ENCODE measurements at places on chromosomes 2 and 18.

GRCh38 chr2:96887493-96888012, 17.7 kb upstream of the SEMA4C start:
- no peak for DNase-seq

GRCh38 chr2:241841181-241842066, 17.3 kb downstream of the PDCD1 start:
- no peak for DNase-seq

DNA sequence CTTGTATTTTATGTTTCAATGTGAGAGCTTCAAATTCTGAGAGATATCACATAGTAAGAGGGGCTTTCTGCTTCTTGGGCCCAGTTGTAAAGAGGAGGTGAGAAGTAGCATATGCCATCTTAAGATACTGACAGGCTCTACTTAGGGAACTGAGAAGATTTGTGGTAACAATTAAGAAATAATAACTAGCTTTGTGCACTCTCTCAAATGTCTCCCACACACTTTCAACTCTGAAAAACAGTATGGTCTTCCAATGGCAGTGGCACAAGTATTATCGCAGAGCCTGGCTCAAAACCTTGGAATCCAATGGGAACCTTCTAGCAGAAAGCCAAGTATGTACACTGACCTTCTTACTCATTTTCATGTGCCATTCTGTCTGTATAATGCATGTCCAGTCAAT, 80.3 kb upstream of the FAM237A start:
- no peak for DNase-seq

DNA sequence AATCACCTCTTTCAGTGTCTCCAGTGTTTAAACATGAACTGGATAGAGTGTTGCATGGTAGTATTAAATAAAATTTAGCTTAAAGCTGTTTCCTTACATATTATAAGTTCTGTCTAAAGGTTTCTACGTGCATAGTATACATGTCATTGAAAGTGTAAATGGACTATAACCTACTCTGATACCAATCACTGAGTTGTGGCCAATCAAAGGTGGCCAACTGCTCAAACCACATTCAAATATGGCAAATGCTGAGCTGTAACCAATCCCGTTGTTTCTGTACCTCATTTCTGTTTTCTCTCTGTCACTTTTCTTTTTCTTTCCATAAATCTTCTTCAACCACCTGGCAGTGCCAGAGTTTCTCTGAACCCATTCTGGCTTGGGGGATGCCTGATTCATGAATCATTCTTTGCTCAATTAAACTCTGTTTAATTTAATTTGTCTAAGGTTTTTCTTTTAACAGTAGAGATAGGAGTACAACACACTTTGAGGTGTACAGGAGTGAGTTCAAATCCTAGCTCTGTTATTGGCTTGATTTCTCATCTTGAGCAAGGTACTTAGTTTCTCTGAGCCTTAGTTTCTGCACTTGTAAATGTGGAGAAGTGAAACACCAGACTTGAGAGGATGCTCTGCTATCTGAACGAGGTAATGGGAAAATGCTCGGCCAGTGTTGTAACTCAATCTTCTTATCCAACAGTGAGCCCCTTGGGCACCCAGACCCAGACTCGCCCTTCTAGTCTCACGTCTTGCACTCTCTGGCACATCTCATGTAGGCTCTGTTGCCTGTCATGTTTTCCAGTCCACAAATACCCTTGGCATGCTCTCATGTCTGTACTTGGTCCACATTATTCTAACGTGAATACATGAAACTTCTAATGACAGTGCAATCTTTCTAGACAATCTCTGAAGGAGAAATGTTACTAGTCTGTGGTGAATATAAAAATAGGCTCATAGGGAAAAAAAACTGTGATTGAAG, 228.0 kb downstream of the PIK3C3 start:
- DNase-seq = no peak

DNA sequence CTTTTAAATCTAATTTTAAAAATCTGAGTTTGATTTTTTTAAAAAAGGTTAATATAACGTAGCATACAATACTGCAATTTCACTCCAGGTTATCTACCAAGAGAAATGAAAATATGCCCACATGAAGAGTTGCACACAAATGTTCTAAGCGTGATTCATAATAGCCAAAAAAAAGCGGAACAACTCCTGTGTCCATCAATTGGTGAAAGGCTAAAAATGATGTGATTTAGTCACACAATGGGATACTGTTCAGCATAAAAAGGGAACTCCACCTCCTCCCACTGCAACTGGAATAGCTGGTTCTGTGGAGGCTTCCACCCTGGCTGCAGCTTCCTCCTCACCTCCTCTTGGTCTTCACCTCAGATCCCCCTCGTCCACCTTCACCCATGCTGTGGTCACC, 132.8 kb downstream of the PIK3C3 start:
- DNase-seq = no peak

DNA sequence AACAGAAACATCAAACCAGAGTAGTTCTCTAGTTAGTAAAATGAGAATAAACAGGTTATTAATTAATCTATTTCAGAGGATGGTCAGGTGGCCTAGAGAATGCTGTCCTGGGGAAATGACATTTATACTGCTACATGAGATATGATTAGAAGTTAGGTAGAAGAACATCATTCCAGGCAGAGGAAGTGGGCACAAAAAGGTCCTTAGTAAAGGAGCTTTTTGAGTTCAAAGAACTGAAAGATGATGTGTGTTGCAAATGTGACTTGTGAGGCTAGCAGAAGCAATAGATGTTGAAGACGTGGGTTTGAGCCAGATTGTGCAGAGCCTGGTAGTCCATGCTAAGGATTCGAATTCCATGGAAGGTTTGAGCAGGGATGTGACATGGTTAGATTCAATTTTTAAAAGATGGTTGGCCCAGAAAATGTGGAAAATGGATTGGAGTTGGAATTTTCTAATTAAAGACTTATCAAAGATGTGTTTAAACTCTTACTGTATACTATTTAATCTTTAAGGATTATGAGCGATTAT, 34.2 kb downstream of the RAB10 start:
- no peak for DNase-seq

DNA sequence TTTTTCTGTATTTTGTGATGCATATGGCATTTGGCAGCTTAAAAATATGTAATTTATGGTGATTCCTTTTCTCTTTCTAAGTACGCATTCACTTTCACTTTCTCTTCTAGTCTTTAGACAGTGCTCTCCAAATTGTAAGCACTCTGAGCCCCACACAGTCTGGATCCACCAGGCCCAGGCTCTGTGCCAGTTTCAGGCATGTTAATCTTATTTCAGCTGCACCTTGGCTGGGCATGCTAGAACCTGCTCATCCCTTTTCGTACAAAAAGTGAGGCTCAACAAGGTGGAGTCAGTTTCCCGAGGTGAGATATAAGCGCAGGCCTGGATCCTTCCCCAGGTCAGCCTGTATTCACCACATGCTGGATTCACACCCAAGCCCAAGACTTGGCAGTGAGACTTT, 203.9 kb downstream of the MTX2 start:
- DNase-seq = peak; percentile 92

DNA sequence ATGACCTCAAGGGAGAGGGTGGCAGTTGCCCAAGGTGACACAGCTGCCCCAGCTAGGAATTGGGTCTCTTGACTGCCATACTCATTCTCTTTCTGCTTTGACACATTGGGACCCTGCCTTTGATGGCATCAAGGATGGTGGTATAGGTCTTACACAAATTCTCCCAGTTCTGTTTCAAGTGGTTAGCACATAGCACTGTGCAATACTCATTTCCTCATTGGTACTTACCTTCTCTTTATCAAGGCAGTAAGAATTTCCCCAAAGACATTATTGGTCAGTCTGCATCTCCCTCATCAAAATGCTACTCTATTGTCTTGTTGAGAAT, 35.9 kb upstream of the CCDC93 start:
- DNase-seq = no peak

GRCh38 chr2:47655563-47655880, 127.4 kb upstream of the MSH6 start:
- no peak for DNase-seq

GRCh38 chr2:128633501-128633900, 314.8 kb upstream of the HS6ST1 start:
- no peak for DNase-seq

- no peak for DNase-seq
Observed at GRCh38 chr2:229275506-229275905, 4.4 kb upstream of the PID1 start.

GRCh38 chr18:61653823-61654551, 238.8 kb downstream of the RNF152 start:
- DNase-seq = no peak

DNA sequence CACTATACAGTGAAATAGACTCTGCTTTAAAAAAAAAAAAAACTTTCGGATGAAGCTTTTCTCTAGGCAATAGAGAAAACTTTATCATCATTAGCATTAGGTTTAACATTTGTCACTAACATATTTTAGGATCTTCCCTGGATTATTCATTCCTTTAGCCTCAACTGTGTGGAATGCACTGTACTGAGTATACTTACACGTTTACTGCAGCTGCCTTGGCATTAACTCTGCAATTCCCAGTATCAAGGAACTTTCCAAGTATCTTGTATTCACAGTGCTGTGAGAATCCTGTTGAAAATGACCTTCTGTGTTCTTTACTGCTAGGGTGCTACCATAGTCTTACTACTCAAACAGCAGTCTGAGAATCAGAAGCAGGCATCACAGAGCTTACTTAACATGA, 328.2 kb upstream of the COL3A1 start:
- DNase-seq = no peak

GRCh38 chr2:50491541-50492476, 540.1 kb downstream of the NRXN1 start:
- peak; percentile 32 for DNase-seq

DNA sequence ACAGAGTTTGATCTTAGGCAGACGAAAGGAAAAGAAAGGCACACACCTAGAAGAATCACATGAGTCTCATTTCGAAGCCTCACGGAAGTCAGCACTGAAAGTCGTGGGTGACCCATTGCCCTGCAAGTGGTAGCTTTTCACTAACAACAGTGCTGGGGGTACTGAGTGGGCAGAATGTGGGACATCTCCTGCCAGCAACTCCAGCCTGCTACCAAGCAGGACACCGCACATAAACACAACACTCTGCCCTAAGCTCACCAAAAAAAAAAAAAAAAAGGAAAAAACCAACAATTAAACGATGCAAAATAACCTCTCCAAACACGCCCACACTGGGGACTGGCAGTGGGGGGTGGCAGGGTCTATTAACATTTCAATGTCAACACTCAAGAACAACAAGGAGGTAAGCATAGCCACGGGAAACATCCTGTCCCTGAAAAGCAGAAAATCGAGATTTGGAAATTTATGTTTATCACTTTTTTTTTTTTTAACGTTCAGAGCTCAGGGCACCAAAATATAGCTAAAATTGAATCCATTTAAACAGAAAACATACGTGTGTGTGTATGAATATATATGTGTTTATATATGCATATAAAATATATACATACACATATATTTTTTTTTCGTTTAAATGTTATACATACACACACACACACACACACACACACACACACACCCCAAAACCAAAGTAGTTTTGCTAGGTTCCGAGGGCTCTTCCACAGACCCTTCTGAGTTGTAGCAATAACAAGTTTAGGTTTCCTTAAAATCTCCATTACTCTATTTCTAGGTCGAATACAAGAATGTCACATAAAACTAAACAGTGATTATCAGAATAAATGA, 2.2 kb downstream of the INO80D start:
- no peak for DNase-seq

DNA sequence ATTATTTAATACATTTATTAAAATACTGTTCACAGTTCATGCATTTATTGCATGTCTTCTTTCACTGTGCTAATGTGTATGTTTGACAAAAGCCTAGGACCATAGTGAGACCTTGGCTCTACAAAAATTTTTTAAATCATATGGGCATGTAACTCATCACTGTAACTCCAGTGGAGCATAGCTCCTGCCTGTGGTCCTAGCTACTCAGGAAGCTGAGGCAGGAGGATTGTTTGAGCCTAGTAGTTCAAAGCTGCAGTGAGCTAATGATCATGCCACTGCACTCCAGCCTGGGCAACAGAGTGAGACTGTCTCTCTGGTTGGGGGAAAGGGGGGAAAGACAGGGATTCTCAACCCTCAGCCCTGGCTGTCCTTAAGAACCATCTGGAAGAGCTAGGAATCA, 137.8 kb downstream of the PRKCE start:
- no peak for DNase-seq

- no peak for DNase-seq
Observed at GRCh38 chr18:65468881-65469280, 281.9 kb upstream of the CDH7 start.

- no peak for DNase-seq
Observed at GRCh38 chr2:178860551-178860950, 53.3 kb upstream of the TTN start.

GRCh38 chr2:14424478-14425390, 207.8 kb upstream of the LRATD1 start:
- no peak for DNase-seq

- DNase-seq = no peak
Observed at GRCh38 chr2:3604991-3605961, 10.4 kb downstream of the COLEC11 start.

GRCh38 chr2:112584891-112585250, 462 bp downstream of the CHCHD5 start:
- no peak for DNase-seq

DNA sequence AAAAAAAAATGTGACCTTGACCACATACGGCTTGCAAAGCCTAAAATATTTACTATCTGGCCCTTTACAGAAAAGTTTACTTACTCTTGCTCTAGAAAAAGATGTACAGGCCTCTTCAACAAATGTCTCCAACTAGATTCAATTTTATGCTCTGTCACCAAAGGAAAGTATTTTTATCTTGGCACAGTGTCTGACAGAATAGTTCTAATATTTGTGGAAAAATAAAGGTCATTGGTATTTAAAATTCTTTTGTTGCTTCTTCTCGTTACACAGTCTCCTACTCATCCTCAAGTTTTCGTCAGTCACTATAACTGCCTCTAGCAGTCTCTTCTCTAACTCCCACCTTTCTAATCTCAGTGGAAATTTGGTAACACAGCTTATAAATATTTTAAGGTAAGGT, 1.4 kb downstream of the RBKS start:
- DNase-seq = no peak

GRCh38 chr18:77161961-77162360, 29.4 kb upstream of the MBP start:
- DNase-seq = no peak

DNA sequence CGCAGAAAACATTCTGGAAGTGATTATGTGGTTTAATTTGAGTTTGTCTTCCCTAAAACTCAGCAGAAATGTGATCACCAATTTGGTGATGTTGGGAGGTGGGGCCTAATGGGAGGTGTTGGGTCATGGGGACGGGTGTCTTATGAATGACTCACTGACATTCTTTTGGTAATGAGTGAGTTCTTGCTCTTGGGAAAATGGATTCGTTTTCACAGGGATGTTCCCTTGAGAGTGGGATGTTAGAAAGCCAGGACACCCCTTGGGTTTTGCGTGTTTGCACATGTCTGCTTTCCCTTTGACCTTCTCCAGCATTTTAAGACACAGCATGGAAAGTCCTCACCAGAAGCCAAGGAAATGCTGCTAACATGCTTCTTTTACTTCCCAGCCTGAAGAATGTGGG, 321.5 kb upstream of the NT5C1B start:
- DNase-seq = no peak

DNA sequence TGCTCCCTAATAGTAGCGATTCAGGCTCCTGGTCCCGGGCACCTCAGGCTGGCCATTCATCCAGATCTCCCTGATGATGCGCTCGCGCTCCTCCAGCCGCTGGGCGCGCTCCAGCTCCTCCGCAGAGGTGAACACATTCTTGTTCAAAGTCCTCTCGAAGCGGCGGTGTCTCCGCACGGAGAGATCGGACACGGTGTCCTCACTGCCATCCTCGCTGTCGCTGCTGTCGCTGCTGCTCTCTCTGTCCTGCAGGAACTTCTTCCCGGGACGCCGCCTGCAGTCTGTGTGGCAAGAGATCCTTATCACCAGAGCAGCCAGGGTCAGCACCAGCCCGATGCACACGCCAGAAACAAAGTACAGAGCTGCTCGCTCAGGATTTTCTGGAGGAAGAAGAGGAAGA, 67.5 kb downstream of the EVA1A start:
- no peak for DNase-seq

Measured in NCI-H1105 (cell line).